Stimulated activated CD8-positive, alpha-beta memory T cell treated with anti-CD3 and anti-CD28 coated beads, Interleukin-12 subunit alpha, Interleukin-12 subunit beta, amount 100 ng/mL, for 1 hour (primary cell): ENCODE measurements at places on chromosomes 5 and 9.

GRCh38 chr9:121498150-121498486 lies 1.5 kb downstream of the GGTA1 start:
- DNase-seq: peak; percentile 9

GRCh38 chr9:86843206-86843605 lies 104.1 kb downstream of the GAS1 start:
- DNase-seq: no peak

GRCh38 chr5:3195994-3196393 lies 399.6 kb upstream of the IRX1 start:
- no peak for DNase-seq

DNA sequence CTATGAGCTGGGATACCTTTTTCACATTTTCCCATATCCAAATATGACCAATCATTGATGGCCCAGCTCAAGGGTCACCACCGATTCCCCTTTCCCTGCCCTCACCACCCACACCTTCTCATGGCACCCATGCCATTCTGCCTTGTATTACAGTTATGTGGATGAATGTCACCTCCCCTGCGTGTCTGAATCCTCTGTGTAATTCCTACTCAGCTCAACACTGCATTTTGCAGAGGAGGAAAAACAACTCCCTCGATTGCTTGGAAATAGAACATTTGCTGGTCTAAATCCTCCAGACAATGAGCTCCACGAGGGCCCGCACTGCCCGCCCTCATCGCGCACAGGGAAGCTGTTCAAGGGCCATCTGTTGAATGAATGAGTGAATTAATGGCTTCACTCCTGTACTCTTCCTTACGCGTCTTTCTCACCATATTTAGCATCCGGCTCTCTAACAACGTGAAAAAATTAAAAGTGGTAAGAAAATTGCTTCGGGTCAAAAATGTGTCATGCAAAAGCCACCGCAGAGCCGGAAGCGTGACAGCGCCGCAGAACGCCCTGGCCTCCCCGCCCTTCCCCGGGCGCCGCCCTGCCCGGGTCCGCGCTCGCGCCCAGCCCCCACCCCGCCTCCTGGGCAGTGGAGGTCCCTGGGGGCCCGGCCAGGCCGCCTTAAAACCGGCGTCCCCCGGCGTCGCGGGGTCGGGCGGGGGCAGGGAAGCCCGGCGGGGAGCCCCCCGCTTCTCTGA lies 704 bp downstream of the SUSD1 start:
- DNase-seq: peak; percentile 42

DNA sequence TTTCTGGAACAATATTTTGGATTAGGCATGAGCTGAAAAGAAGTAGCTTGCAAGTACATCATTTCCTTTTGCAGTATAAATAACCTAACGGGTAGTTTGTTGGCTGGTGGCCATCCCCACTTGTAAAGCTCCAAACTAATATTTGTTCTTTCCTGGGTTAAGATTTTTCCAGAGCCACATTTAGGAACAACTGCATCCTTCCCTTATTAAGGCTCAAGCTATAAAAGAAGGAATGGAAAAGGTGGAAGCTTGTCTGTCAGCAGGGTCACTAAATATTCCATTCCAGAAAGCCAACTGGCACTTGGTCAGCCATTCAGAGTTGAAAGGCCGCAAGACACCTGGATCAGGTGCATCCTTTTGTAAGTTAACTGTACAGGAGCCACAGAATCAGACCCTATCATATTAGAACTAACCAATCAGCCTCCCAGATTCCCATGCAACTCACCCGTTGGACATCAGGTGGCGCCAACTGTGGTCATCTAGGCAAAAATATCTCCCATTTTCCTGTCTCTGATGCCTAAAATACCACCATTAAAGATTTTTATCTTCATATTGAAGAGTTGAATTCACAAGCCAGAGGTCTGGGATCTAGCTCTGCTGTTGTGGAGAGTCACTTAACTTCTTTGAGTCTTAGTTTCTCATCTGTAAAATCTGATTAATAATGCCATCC lies 82.9 kb downstream of the PTCD2 start:
- DNase-seq: no peak

GRCh38 chr5:11890777-11891176 lies 13.5 kb downstream of the CTNND2 start:
- no peak for DNase-seq

DNA sequence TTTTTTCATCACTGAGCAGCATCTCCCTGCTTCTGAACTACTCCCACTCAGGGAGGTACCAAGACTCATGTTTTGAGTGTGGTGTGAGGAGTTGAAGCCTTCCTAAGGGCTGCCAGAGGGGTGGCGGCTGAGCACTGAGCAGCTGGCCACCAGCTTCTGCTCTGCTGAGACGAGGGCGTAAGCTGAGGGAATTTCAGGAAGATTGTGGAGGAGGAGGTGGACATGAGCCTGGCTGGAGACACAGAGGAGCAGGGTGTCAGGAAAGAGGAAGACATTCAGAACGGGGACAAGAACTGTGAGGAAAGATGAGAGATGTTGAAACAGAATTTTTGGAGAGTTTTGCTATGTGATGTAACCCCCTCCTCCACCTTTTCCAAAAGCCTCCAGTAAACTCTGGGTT lies 7.8 kb downstream of the LCP2 start:
- DNase-seq: no peak

DNA sequence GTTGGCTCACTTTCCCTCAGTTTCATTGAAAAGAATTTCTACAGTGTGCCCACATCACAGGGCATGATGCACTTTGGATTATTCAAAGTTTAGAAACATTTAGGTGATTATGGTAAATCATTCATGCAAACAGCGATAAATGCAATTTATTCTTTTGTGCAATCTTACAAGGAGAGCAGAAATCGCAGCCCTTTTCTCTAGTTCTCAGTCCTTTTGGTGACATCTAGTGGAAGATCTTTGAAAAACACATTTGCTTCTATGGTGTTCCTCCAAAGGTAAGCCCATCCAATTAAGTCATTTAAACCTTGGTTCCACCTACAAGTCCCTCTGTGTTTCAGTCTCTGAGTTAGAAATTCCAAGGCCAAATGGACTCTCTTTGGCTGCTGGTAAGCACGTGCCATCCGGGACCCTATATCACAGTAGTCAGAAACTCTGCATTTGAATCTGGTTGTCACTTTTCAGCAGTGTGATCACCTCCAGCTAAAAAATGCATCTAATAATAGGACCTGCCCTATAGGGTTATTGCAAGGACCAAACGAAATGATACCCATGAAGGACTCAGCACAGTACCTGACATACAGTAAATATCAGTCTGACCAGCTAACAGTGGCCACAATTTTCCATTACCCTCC lies 66.4 kb downstream of the MACROH2A1 start:
- DNase-seq: no peak

GRCh38 chr5:76850543-76851145 lies 830 bp downstream of the S100Z start:
- DNase-seq: no peak

DNA sequence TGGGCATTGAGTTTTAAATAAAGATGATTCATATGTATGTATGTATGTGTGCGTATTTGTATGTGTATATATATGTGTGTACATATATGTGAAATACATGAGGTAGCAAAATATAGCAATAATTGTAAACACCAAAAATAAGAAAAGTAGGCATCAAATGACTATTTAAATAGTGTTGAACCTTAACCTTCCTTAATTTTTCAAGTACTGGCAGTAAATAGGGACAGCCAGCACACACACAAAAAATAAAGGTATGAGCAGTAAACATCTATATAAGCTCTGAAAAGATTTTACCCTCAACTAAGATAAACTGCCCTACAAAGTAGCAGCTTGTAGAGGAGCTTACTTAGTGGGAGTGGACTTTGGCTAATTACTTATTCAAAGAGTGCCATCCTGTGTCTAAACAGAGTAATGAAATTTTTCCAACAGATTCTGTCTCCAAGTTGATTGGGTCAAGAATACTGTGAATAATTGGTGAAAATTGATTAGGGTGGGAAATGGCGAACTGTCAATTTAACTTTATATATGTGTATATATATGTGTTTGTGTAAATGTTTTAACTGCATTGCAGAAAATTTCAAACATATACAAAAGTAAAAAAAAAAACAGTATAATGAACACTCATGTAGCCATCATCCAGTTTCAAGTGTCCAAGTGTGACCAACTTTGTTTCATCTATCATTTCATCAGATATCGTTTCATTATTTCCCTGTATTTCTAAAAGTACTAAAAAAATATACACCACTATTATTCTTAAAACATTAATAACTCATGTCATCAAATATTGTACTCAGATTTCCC lies 2.0 kb upstream of the ADAMTS6 start:
- no peak for DNase-seq

GRCh38 chr5:65883461-65883860 lies 42.9 kb upstream of the ERBIN start:
- no peak for DNase-seq

DNA sequence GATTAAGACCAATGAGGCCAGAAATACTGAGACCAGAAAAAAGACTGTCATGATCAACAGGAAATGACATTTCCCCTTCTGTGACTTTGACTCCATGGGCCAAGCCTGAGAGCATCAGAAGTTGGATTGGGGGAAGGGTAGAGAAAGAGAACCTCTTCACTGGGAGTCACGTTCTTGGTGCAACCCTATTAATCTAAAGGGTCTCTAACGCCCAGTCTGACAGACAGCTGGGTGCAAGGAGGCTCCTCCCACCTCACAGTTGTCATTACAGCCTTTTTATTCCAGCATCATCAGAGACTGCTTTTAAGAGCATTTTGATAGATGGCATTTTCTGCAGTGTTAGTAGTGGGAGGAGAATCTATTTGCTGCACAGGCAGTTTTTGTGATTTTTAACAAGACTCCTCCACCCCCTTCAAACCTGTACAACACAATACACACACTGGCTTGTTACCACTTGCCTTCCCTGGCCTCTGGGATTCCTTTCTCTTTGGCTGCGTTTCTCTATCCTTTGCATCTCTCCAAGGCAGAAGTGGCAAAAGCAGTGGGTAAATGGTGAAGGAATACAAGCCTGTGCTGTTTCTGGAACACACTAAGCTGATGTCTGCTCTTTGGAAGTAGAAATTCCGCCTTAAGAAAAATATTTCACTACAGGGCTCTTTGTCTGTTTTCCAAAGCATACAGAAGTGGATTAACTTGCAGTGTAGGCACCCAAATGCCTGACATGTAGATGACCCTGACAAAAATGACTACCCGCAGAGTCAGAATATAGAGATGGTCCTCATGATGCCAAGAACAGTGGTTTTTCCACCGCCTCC lies 310.4 kb upstream of the ZNF608 start:
- DNase-seq: no peak

DNA sequence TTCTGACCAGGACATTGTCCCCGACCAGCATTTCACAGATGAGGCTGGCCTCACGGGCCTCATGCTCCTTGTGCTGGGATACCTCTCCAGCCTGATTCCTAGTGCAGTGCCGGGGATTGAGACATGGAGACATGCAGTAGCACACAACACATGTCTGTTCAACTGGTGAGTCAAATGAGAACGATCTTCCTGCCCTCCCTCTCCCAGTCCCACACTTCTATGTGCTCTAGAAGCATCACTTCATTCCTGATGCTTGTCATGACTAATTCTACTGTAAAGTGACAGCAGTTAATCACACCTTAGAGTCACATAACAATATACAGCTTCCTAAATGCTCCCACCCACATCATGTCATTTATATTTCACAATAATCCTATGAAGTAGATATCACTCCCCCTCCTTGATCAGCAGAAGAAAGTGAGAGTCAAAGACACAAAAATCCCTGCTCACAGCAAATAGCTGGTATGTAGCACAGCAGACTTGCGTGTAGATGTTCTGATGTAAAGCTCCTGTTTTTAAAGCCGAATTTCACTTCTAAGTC lies 101.8 kb downstream of the CCDC192 start:
- DNase-seq: no peak

- DNase-seq: no peak
Observed at GRCh38 chr5:106314221-106314824, 1356.4 kb downstream of the EFNA5 start.

DNA sequence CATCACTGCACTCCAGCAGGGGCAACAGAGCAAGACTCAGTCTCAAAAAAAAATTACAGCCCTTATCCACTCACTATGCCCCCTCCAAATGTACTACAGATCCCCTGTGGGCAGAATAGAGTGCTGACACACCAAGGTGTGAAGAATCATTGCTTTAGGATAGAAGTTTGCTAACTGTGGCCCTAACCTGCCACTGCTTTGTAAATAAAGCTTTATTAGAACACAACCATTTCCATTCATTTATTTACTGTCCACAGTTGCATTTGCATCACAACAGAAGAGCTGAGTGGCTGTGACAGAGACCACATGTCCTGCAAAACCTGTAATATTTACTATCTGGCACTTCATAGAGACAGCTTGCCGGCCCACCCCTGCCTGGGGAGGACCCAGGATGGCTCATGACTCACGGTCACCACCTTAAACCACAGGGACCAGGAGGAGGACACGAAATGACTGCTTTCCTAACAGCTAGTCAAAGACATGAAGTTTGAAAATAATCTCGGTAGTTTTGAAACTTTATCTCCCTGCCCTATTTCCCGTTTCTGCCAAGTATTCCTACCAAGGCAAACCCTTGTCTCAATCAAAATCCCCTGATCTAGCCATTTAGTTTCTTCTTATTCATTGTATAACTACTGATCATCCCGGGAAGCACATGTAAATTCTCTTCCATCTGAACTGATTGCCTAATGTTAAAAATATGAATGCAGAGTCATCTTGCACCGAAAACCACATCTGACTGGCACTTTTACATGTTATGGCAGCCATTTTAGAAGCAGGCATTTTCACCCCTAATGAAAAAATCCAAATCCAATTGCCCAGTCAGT lies 206.1 kb downstream of the SLIT3 start:
- no peak for DNase-seq

DNA sequence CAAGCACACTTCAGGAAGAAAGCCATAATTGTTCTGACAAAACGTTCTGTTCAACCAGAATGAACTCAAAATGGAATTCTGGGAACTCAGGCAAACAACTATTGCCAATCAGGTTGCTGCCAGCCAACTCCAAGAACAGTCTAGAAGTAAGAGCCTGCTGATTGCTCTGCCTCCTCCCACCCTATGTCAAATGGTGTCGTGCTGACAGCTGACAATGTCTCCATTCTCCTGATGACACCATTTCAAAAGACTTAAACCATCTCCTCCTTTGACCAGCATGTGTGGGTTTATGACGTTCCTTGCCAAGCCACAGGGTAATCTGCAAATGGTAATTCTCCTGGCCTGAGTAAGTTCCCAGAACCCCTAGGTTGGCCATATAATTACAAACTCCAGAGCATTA lies 21.9 kb upstream of the PLIN2 start:
- DNase-seq: no peak

GRCh38 chr5:52938226-52938625 lies 50.9 kb upstream of the ITGA2 start:
- DNase-seq: no peak

GRCh38 chr5:26807231-26808199 lies 230.9 kb downstream of the CDH9 start:
- DNase-seq: no peak

- no peak for DNase-seq
Observed at GRCh38 chr5:59999056-59999455, 105.5 kb upstream of the PDE4D start.

GRCh38 chr5:39371367-39371635 lies 7.0 kb upstream of the C9 start:
- DNase-seq: no peak

GRCh38 chr9:110161940-110162339 lies 46.0 kb downstream of the C9orf152 start:
- no peak for DNase-seq
